ENCODE measurements at places on chromosomes 16 and 17.

DNA sequence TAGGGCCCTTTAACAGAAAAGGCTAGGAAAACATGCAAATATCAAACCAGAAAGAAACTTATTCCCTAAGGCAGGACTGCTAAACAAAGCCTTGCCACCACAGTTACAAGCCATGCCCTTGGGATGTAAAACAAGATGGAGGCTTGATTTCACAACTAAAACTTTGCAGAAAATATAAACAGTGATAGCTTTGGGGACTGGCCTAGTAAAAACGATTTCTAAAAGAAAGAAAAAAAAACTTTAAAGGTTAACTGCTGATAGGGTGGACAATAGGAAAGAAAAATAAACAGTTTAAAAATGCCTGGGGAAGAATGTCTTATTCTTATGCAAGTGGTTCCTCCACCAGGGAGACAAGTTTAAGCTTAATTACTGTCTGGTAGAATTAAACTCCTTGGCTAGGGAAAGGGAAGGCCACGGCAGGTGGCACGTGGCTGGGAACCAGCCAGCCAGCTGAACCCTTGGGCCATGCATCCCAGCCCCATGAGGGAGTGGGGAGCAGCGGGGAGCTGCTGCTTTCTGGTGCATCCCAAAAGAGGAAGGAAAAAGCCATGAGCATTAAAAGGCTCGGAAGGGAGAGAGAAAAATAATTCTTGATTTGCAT is 10.7 kb upstream of the TMC5 start:
- no peak for DNase-seq

DNA sequence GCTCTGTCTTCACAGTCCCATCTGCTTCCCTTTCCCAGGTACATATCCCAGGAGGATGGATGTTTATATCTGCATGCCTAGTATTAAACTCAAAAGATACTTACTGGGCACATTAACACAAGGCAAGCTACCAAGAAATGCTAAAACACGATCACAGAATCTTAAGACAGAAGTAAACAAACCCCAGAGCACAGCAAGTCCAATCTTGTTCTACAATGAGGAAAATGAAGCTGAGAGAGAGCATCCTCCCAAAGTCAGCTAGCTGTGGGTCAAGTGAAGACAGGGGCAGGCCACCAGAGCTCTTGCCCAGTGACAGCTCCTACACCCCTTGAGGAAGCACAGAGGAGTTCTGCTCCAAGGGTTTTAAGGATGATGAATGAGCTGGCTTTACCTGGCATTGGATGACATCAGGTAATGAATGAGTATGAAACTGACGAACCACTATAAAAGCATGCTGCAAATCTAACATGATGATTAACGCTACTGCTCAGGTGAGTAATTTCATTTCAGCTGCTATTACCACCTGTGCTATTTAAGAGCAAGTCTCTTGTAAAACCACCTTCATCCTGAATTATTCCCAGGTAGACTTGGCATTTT is 20.3 kb downstream of the XPO6 start:
- no peak for DNase-seq

DNA sequence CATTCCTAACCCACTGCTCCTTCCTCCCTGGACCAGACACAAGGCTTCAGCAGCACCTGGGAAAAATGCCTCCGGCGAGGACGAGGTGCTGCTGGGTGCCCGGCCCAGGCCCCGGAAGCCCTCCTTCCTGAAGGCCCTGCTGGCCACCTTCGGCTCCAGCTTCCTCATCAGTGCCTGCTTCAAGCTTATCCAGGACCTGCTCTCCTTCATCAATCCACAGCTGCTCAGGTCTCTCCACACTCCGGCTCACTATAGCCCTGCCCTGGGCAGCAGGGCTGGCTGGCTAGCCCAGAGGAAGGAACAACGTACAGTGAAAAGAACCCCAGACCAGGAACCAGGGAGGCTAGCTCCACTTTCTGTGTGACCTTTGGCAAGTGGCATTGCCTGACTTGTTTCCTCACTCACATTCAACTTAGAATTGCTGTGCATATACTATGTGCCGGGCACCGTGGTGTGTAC is 26.2 kb downstream of the ABCC3 start:
- DNase-seq: no peak

DNA sequence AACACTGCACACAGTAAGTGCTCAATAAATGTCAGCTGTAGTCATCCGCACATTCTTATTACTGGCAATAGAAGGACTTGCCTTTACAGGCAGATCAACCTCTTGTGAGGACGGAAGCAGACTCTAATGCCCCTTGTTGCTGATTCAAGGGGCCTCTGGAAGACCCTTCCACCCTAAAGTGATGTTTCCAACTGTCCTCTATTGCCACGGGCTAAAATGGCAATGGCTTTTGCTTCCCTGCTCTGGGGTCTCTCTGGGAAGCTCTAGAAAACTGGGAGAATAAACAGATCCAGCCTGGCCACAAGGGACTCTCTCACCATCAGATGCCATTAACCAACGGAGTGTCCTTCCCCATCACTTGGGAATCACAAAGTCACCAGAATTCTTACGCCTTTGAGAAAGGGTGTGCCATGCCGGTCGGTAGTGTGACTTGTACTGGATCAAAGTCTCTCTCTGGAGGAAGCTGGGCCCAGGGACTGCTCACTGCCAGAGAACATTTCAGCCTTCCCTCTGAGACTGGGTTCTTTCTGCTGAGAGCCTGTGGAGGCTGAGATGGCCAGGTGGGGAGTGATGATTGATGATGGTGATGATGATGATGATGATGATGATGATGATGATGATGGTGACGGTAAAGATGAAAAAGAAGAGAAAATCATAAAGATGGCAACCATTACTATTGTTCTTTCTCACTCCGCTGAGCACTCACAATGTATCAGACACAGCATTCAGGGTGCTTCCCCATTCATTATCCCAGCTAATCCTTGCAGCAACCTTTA is 146.8 kb downstream of the CYLD start:
- DNase-seq: no peak

DNA sequence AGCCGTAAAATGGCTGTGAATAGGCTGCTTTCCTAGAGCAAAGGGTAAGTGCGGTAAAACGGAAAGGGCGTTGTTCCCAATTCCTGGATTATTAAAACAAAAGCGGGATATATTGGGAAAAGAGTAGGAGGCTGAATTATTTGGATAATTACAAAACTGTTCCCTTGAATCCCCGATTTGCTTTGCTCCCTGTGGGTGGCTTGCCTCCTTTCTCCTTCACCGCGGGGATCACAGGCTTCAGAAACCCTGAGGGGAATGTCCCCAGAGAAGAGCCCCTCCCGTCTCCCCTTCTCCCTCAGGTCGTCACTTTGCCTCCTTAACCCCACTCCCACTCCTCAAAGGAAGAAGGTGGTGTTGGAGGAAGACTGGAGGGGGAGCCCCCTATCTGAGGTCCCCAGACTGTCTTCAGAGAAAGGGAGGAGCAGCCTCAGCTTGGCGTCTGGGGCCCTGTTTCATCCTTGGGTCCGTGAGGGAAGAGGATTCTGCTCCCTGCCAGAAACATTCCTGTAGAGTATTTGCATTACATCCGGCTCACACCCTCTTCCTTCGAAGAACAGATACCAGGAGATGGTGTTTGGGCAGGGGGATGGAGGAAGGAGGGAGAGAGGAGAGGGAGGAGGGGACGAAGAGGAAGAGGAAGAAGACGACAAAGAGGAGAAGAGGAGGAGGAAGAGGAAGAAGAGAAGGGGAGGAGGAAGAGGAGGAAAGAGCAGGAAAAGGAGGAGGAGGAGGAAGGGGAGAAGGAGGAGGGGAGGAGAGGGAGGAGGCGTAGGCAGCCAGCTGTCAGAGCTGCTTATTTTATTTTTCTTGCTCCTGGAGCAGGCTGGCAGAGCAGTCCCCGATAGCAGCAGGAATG is 31.8 kb downstream of the MRM1 start:
- DNase-seq: no peak

GRCh38 chr17:8397636-8398035 is at the start of gene RNF222:
RNF222 (minus strand) TSS chr17:8397827; CDS start chr17:8393461, 4,366 bp downstream.
- no peak for DNase-seq

GRCh38 chr17:66190738-66191592 is 968 bp downstream of the CEP112 start:
- no peak for DNase-seq

- DNase-seq: peak; percentile 45
Observed at GRCh38 chr17:65294181-65294719, 157.1 kb downstream of the RGS9 start.
